Activated CD4-positive, CD25-positive, alpha-beta regulatory T cell treated with anti-CD3 and anti-CD28 coated beads, Interleukin-2, amount 50 U/mL, for 24 hours (primary cell): ENCODE measurements at places on chromosomes 2 and 18.
A peak's percentile ranks its signal among the peaks of the same experiment; 100 is the strongest.

DNA sequence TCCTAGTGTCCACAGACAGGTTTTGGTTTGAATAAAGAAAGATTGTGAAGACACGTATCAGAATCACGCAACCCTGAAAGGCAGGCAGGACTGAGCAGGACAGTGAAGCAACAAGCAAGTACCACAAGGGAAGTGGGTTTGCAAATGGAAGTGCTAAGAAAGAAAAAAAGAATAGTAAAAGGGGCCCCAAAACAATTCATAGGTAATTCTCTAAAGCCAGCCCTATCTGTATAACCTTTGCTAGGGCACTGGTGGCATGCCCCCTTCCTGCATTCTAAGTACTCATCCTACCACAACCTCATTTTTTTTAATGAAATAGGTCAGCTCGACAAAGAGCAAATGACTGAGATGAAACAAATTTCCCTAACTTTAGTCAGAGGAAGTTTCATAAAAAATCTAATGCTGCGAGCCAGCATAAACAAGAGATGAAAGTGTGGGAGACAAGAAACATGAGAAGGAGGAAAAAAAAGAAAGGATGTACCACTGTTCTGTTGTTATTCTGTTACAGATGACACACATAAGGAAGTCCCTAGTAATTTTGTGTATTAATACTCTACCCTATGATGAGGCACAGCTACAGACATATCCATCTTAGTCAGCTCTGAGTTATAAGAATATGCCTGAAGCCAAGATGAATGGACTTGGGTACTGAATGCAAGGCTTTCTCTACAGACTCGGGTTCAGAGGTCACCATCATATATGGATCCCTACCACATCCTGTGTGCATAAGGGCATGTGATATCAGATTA is 32.2 kb downstream of the IKZF2 start:
- ATAC-seq = peak; percentile 89

GRCh38 chr2:240868286-240869108 is at the start of gene AGXT:
Gene AGXT, plus strand, starts transcription at chr2:240868824. Its CDS starts 42 bp downstream, at chr2:240868866.
- no peak for ATAC-seq

DNA sequence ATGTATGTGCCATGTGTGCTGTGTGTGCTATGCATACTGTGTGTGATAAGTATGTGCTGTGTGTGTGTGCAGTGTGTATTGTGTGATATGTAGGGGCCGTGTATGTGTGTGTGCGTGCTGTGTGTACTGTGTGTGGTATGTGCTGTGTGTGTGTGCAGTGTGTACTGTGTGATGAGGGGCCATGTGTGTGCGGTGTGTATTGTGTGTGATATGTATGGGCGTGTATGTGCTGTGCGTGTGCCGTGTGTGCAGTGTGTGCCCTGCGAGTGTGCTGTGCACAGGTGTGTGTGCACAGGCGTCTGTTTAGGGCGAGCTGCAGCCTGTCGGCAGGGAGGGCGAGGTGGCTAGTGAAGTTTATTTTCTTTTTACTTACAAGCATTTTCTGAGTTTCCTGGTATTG is 16.1 kb downstream of the SNORC start:
- ATAC-seq = no peak

DNA sequence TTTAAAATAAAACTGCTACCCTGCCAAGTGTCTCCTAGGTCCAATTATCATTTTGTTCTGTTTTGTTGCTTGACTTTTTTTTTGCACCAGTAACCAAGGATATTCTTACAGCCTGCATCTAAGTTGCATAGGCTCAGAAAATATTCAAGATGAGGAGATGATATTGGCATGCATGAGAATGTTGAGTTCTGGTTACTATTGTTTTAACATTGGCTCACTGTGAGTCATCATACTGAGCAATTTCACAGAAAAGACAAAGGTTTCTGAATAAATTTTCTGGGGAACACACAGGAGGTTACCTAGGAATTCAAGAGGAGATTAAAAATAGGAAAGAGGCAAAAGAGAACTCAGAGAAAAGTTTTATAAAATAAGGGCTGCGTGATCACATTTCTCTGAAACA is 84.8 kb upstream of the POU3F3 start:
- ATAC-seq = no peak

DNA sequence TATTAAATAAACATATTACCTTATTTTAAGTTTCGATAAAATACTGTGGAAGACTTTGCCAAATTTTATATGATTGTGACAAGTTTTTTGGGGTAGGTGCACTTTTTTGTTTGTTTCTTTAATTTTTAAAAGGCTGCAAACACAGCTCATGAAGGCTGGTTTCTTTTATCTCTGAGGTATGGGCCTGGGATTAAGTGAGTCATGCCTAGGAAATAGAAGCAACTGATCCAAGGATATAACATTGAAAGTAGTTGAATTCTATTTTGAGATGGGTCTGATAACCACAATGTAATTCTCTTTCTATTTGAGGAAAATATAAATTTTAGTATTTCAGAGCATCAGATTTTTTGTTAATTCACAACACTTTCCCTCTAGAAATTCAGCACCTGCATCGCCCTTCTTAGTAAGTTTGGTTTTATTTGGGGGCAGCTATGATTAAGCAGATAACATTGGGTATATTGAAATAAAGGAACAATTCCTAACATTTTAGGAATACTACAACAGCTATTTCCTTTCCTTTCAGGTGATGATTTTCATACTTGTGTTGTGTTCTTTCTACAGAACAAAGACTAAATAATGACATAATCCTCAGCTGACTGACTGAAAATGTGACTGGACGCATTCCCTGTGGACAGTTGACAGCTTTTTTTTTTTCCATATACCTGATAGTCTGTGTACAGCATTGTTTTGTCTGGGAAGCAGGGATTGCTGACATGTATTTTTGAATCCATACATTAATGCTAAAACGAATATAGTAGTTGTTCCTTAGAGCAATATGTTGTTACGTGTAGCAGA is 16.8 kb downstream of the RBM45 start:
- no peak for ATAC-seq

- no peak for ATAC-seq
Measured at GRCh38 chr2:149063177-149063576, 24.7 kb downstream of the LYPD6B start.

DNA sequence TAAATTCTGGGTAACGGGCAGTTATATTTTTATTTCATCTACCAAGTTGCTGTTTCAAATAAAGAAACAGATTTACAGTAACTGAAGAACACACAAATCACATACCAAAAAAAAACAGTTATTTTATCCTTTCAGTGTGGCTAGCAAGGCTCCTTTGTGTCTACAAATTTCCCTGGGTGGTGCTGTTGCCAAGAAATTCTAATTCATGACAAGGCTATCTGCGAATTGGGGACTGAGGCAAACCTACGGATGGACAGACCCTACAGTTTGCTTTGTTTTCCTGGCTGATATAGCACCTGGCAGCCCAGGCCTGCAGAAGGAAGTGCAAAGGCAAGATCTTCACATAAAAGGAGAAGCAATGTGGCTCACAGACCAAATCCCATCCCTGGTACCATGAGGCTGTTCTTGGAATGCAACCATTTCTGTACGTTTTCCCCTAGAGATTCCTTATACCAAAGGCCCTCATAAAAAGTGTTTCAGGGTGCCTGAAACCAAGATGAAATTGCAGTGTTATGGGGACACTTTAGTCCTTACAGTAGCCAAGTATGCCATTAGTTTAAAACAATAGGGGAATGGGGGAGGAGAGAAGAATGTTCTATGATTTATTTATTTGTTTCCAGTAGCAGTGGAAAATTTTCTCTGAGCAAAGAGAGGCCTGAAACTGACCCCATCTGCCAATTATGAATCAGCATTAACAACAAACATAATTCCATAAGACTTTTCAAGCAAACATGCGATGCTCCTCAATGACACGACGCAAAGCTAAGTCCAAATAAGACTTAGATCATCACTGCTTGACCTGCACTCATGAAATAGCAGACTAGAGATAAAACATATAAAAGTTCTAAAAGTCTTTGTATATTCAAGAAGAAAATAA is 4.3 kb downstream of the KLF7 start:
- ATAC-seq = no peak

- no peak for ATAC-seq
Measured at GRCh38 chr2:21443494-21444105, 319.8 kb downstream of the TDRD15 start.

GRCh38 chr2:45000921-45001868 is 8.1 kb downstream of the SIX2 start:
- ATAC-seq = no peak

DNA sequence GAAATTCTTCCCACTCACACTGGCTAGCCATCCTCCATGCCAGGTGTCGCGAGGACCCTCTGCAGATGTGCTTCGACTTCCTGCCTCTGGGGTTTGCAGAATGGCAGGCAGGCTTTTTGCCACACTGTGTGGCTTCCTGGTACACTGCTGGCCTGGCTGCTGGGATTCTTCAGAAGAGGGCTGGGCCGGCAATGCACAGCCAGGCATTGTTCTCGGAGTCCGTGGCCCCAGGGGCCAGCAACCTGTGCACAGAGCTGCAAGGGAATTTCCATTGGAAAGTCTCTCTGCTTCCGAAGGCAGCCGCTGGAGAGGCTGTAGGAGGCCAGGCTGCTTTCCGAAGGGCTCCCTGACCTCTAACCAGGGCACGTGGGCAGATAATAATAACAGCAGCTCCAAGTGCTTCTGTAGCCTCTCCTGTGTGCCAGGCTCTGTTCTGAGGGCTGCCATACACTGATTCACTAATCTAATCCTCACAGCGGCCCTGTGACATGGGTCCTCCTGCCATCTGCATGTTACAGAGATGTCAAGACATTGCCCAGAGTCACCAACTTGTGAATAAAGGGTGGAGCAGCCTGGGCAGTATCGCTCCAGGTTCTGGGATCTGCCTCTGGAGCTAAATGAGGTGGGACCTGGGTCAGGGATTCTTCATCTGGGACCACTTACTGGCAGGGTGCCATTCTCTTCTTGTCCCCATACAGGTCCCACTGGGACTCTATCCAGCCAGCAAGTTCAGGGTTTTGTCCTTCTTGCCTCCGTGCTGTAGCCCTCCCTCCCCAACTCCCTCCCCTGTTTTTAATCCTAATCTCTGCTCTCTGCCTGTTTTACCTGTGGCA is 5.0 kb downstream of the LDLRAD4 start:
- no peak for ATAC-seq

- no peak for ATAC-seq
Measured at GRCh38 chr2:165560377-165560988, 91.0 kb downstream of the CSRNP3 start.

- peak; percentile 44 for ATAC-seq
Measured at GRCh38 chr2:17830053-17831034, 14.1 kb downstream of the MSGN1 start.

DNA sequence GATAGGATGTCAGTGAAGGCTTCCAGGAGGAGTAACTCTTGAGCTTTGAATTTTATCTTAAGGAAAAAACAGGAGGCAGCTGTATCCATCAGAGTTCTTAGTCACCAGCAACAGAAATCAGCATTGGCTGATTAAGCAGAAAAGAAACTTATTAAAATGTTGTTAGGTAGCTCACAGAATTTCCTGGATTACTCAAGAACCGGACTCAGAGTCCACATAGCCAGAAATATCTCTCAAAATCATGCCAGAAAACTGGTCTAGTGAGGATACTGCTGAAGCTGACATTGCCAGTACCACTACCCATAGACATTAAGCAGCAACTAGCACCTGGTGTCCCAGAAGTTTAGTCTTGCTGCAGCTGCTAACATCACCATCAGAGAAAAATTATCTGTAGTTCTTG is 10.1 kb upstream of the AFTPH start:
- no peak for ATAC-seq

DNA sequence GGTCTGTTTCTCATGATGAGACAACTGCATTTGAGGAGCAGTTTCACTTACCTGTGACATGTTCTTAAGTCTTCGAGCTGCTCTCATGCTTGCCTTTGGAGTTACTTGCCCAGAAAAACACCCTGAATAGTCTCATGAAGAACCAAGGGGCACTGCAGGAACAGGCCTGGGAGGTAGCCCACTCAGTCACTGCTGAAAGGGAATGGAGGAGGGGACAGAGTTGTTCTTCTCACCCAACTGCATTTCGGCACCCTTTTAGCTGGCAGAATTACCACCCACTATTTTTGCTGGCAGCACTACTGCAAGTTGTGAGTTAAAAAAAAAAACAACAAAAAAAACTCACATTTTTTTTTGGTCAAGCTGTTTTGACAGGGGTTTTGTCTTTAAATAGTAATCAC is 181.9 kb downstream of the PTPRM start:
- no peak for ATAC-seq

- no peak for ATAC-seq
Measured at GRCh38 chr2:150610670-150611279, 123.3 kb upstream of the RND3 start.

DNA sequence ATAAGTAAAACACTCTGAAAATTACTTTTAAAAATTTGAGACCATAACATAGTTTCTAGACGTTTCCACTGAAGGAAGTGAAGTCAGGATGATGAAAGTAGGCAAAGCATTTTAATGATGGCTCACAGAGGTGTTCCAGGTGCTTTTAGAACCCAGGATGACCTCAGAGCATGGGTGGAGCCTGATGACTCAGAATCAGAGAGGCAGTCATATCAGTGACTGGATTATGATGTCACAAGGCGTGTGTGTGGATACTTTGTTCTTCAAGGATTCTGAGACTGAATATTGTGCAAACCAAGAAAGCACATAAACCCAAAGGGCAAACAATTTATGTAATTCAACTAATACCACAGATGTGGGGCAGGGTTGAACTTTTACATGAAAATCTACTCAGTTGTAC is 208.0 kb upstream of the FBXO11 start:
- ATAC-seq = peak; percentile 78

GRCh38 chr2:190062053-190062452 is 476 bp downstream of the MSTN start:
- ATAC-seq = no peak

DNA sequence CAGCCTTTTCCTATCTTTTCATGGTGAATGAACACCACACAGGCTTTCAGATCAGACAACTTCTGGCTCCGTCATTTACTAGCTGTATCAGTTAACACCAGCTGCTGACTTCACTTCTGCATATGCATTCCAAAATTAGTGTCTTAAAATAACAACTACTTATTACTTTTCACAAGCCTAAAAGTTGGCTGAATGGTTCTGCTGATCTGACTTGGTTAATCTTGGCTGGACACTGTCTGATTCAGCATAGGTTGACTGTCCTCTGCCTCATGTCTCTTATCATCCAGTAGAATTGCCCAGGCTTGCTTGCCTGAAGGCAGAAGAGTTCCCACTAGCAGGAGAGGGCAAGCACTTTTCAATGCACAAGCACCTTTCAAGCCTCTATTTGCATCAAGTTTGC is 72.7 kb downstream of the MARCHF4 start:
- ATAC-seq = no peak

DNA sequence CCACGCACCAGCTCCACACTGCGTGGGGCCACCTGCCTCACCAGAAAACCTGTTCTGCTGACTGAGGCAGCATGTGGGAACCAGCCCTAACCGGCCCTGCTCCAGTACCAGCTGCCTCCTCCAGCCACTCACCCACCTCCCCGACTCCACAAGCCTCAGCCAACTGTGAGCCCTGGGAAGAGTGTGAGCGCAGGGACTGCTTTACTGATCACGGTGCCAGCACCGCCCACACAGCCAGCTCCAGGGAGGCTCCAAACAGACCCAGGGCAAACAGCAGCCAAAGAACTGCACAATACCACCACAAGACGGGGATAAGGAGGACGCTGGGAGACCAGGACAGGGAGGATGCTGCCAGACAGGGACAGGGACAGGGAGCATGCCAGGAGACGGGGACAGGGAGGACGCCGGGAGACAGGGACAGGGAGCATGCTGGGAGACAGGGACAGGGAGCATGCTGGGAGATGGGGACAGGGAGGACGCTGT is 28.4 kb downstream of the EIPR1 start:
- no peak for ATAC-seq
